ENCODE measurements at places on chromosomes 1 and 21.

DNA sequence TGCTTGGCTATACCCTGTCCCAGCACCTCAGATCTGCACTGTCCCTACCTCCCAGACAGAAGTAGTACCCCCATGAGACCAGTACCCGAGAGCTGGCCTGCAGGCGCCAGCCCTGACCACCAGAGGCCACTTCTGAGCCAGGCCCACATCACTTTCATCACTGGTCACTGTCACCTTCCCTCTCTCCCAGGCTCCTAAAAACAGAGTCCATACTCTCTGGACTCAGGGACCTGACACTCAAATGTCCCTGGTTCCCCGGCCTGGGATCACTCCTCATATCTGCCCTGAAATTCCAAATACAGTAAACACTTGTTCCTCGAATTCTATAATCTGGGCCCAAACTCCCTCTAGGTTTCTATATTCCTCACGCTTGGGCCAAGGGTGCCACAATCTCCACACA is 18.7 kb downstream of the TMEM53 start:
- DNase-seq = no peak

- DNase-seq = no peak
Measured at GRCh38 chr1:14804626-14805025, 206.1 kb downstream of the KAZN start.

- DNase-seq = no peak
Measured at GRCh38 chr1:177705839-177706238, 264.0 kb downstream of the SEC16B start.

DNA sequence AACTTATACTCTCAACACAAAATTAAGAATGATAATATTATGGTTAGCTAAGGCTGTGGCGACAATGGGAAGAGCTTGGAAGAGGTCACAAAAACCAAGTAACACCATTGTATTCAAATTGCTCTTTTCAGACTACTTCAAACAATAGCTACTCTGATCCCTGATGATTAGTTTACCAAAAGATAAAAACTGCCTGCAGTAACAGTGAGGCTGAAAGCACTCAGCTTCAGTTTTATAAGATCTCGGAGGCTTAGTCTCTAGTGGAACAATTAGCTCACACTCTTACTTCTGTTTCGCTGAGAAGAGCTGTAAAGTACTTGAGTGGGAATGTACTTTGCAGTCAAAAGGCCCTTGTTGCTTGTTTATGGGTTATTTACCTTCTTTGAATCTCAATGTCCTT is 278.5 kb downstream of the LRRC7 start:
- no peak for DNase-seq

- no peak for DNase-seq
Measured at GRCh38 chr1:38046333-38046883, at the start of gene POU3F1. TSS of gene POU3F1 (minus strand) at chr1:38046793. CDS start at chr1:38046743, 50 bp downstream.

DNA sequence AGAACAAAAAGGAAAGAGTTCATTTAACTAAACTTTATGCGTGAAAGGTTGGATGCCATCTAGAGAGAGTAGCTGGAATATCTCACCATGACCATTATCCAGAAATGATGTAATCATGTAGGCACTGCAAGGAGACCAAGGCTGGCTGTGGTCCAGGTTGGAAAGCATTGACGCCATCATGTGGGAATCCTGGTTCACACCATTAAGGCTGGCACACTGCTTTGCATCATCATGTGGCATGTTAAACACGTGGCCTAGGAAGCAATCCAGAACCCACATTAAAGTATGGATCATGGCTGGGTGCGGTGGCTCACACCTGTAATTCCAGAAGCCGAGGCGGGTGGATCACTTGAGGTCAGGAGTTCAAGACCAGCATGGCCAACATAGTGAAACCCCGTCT is 4.3 kb downstream of the ADAMTS1 start:
- DNase-seq = no peak

DNA sequence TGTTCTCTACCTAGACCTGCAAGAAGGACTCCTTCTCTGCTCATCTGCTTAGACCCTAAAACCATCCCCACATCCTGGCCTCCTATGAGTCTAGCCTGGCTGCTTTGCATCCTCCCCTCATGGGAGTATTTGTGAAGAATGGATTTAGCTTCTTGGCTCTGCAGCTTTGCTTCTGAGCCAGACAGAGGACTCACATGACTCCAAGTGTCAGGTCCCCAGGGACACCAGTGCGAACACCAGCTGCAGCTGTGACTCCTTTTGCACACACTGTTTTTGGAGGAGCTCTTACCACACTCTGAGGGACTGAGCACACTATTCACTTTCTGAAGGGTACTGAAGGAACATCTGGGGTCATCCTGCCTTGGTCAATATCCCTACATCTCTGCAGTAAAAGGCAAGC is 131.8 kb upstream of the SGIP1 start:
- DNase-seq = no peak
